ENCODE measurements at places on chromosomes 12 and 14. TPM values are rescaled to one million over a fixed set of nuclear protein-coding genes. Genes with fewer than 3 reads are reported as not detected.

DNA sequence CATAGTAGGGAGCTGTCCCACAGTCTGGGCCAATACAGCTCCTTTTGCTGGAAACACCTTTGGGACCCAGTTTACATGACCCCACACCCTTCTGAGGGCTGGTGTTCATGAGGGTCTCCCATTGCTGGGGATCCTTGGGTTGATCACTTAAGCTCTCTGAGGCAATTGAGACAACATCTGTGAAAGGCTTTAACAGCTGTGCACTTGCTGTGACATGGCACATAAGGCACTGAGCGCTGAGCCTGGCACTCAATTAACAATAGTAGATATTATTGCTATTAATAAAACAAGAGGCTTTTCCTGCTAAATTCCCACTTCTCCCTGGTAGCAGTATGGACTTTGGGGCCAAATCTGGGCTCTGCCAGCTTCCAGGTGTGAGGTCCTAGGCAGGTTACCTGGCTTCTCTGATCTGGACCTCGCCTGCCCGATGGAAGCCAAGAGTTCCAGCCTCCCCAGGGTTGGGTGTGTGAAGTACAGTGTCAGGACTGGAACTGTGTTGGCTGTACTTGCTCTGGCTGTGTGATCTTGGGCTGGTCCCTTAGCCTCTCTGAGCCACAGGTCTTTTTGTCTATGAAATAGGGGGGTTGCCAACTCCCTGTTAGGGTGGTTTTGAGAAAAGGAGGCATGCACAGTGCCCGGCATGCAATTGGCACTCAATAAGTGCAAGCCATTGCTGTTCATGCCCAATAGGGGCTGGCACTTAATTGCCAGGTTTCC is 3.1 kb downstream of the SH2B3 start:
- H3K4me1 ChIP-seq, result peaks cover 8% of the 10 kb centered on the region
- H3K36me3 ChIP-seq, result no peaks in the 10 kb centered on the region
- no peak overlapping the region for H3K27ac ChIP-seq
- no peak overlapping the region for H3K4me3 ChIP-seq
- no peaks in the 10 kb centered on the region for H3K27me3 ChIP-seq

- no peaks in the 10 kb centered on the region for H3K4me1 ChIP-seq
- H3K4me3 ChIP-seq, result no peak overlapping the region
- no peak overlapping the region for H3K27ac ChIP-seq
- H3K36me3 ChIP-seq, result no peaks in the 10 kb centered on the region
- no peak for DNase-seq
- no peaks in the 10 kb centered on the region for H3K27me3 ChIP-seq
These were observed 349.9 kb downstream of the LRIG3 start for GRCh38 chr12:58570411-58570810.

- 0 out of 2 replicates have a peak, but pooled peaks cover 3% of the 10 kb centered on the region for H3K4me1 ChIP-seq
- H3K4me3 ChIP-seq, result peak overlapping the region; percentile 80
- H3K27me3 ChIP-seq, result peaks cover 30% of the 10 kb centered on the region
- peak; percentile 56 for DNase-seq
- peaks cover 5% of the 10 kb centered on the region for H3K36me3 ChIP-seq
These were observed 4.9 kb downstream of the HRK start for GRCh38 chr12:116876151-116876869.

- no peak overlapping the region for H3K4me3 ChIP-seq
- no peaks in the 10 kb centered on the region for H3K4me1 ChIP-seq
- H3K27ac ChIP-seq, result no peak overlapping the region
- no peak for DNase-seq
- peaks cover 8% of the 10 kb centered on the region for H3K36me3 ChIP-seq
These were observed 33.9 kb downstream of the SLC39A9 start for GRCh38 chr14:69432364-69432763.

GRCh38 chr12:22410486-22410885 is 76.0 kb upstream of the ST8SIA1 start:
- no peaks in the 10 kb centered on the region for H3K27me3 ChIP-seq
- H3K27ac ChIP-seq, result no peak overlapping the region
- no peaks in the 10 kb centered on the region for H3K4me1 ChIP-seq
- no peaks in the 10 kb centered on the region for H3K36me3 ChIP-seq
- no peak for DNase-seq
- H3K4me3 ChIP-seq, result no peak overlapping the region

DNA sequence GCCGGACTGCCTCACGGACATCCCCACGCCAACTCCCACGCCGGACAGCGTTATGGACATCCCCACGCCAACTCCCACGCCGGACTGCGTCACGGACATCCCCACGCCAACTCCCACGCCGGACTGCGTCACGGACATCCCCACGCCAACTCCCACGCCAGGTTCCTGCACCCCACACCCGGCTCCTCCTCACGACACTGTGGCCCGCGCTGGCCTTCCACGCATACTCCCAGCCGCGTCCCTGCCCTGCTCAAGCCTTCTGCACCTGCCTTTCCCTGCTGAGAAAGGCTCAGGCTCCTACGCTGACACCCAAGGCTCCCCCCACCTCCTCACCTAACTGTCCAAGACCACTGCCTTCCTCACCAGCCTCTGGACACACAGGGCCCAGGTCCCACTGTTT is 9.7 kb downstream of the CACNA2D4 start:
- H3K27ac ChIP-seq, result no peak overlapping the region
- H3K4me1 ChIP-seq, result no peaks in the 10 kb centered on the region
- DNase-seq, result peak; percentile 23
- no peak overlapping the region for H3K4me3 ChIP-seq
- H3K27me3 ChIP-seq, result no peaks in the 10 kb centered on the region

DNA sequence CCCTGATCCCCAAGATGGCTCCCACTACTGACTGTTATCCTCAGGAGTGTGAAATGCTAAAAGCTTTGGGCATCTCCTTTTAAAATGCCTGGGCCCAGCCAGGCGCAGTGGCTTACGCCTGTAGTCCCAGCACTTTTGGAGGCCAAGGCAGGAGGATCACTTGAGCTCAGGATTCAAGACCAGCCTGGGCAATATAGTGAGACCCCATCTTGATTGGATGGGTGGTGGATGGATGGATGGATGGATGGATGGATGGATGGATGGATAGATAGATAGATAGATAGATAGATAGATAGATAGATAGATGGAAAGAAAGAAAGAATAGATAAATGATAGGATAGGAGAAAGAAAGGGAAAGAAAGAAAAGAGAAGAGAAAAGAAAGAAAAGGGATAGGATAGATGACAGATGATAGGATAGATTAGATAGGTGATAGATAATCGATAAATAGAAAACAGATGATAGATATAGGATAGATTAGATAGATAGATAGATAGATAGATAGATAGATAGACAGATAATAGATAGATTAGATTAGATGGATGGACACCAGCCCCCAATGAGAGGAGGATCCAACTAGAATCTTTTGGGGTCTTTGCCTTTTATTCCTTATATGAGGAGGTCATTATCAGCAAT is 9.5 kb downstream of the P2RX4 start:
- H3K27ac ChIP-seq, result no peak overlapping the region
- DNase-seq, result no peak
- H3K4me1 ChIP-seq, result no peaks in the 10 kb centered on the region
- peaks cover 2% of the 10 kb centered on the region for H3K36me3 ChIP-seq
- no peak overlapping the region for H3K4me3 ChIP-seq

DNA sequence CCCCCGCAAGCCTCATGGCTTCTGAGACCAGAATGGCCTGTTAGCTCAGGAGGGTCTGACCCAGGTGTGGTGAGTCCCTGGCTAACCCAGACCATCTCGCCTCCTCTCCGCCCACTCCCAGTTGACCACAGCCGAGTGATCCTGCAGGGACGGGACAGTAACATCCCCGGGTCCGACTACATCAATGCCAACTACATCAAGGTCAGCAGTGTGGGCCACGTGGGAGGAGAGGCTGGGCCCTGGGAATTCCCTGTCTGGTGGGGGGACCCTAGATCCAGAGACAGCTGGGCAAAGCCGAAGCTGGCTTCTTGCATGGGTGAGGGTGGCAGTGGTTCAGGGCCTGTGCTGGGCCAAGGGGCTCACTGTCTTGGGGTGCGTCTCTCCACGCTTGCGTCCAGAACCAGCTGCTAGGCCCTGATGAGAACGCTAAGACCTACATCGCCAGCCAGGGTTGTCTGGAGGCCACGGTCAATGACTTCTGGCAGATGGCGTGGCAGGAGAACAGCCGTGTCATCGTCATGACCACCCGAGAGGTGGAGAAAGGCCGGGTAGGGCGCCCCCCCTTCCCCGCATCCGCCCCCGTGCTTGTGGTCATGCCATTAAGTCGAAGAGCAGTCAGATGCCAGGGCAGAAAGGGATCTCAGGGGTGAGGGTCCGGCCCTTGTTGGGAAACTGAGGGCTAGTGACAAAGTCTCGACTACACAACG is 5.0 kb downstream of the PTPN6 start:
- no peaks in the 10 kb centered on the region for H3K27me3 ChIP-seq
- H3K27ac ChIP-seq, result no peak overlapping the region
- peaks cover 2% of the 10 kb centered on the region for H3K4me1 ChIP-seq
- DNase-seq, result no peak
- H3K36me3 ChIP-seq, result peaks cover 6% of the 10 kb centered on the region

DNA sequence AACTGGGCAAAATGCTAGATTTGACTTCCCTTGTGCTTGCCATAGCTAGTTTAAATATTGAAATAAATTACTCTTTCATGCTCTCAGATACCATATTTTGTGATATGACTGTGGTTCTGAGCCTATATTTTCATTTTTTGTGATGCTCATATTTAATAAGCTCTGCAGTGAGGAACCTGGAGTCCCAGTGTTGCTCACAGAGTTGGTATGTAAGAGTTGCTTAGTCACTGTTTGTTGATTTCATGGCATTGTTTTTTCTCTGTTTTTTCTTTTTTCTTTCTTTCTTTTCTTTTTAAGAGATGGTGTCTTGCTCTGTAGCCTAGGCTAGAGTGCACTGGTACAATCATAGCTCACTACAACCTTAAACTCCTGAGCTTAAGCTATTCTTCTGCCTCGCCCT is 750.5 kb upstream of the TMEM132C start:
- no peaks in the 10 kb centered on the region for H3K4me1 ChIP-seq
- no peaks in the 10 kb centered on the region for H3K36me3 ChIP-seq
- H3K27ac ChIP-seq, result no peak overlapping the region
- no peak overlapping the region for H3K4me3 ChIP-seq

DNA sequence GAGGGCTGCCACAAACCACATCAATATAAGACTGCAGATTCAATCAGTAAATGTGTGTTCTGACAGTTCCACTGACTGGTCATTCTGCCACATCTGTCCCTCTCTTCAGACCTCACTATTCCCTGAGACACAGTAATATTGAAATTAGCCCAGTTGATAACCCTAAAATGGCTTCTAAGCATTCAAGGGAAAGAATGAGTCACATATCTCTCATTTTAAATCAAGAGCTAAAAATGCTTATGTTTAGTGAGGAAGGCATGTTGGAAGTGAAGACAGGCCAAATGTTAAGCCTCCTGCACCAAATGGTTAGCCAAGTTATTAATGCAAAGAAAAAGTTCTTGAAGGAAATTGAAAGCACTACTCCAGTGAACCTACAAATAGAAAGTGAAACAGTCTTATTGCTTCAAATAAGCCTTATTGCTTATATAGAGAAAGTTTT is 24.5 kb upstream of the KIF21A start:
- H3K4me3 ChIP-seq, result no peak overlapping the region
- no peaks in the 10 kb centered on the region for H3K4me1 ChIP-seq
- no peaks in the 10 kb centered on the region for H3K36me3 ChIP-seq
- no peak for DNase-seq

DNA sequence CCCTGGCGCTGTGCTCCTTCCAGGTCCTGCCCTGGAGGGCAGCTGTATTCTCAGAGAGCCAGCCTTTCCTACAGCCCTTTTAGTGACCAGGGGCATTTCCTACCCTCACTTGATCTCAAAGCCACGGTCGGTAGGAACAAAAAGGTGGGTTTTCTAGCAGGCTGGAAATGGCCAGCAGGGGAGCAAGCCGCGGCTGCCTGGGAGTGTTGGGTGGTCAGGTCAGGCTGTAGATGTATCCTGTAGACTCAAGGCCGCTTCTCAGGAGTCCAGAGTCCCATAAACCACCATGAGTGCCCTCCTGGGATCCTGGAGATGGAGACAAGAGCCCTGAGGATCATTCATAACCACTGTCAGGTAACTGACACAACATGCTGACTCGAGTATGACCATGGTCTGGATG is 18.6 kb downstream of the CINP start:
- DNase-seq, result no peak
- H3K27me3 ChIP-seq, result no peaks in the 10 kb centered on the region
- H3K27ac ChIP-seq, result no peak overlapping the region
- no peak overlapping the region for H3K4me3 ChIP-seq
- H3K36me3 ChIP-seq, result peaks cover 18% of the 10 kb centered on the region
- H3K4me1 ChIP-seq, result no peaks in the 10 kb centered on the region

GRCh38 chr12:56518570-56518969 is 3.0 kb upstream of the RBMS2 start:
- no peak overlapping the region for H3K27ac ChIP-seq
- no peaks in the 10 kb centered on the region for H3K36me3 ChIP-seq
- no peak overlapping the region for H3K4me3 ChIP-seq
- H3K4me1 ChIP-seq, result no peaks in the 10 kb centered on the region

GRCh38 chr12:87815771-87816585 is 213.2 kb downstream of the C12orf50 start:
- DNase-seq, result no peak
- no peak overlapping the region for H3K27ac ChIP-seq
- H3K4me1 ChIP-seq, result no peaks in the 10 kb centered on the region
- H3K36me3 ChIP-seq, result no peaks in the 10 kb centered on the region
- H3K27me3 ChIP-seq, result no peaks in the 10 kb centered on the region

DNA sequence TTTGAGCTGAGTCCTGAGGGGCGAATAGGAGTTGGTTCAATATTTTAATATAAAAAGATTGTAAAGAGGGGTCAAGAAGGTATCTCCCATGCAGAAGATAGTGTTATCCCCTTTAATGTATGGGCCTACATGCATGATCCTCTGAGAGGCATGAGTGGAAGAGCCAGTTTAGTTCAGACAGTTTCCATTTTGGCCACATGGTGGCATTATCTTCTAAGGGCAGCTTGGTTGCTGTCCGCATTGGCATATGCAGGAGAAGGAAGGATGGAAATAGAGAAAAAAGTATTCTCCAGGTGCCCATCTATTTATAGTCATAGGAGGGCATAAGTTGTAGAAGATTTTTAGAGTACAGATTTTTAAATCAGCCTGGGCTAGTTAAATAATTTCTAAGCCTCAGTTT is 5.4 kb downstream of the SAMD4A start:
- DNase-seq, result peak; percentile 60
- H3K4me3 ChIP-seq, result no peak overlapping the region
- no peak overlapping the region for H3K27ac ChIP-seq
- no peaks in the 10 kb centered on the region for H3K27me3 ChIP-seq

The SLC10A1 gene
- not detected for total RNA-seq

The SMCO2 gene
- total RNA-seq, result 0.20 TPM

The KRT80 gene
- total RNA-seq, result not detected

The RNASE1 gene
- total RNA-seq, result 1.6 TPM

The TPH2 gene
- 0.66 TPM for total RNA-seq

The CCDC196 gene
- total RNA-seq, result not detected

The ADAM21 gene
- not detected for total RNA-seq

The PPP2R5E gene
- 65.8 TPM for total RNA-seq

The EML1 gene
- 16.7 TPM for total RNA-seq

The RHOJ gene
- not detected for total RNA-seq
